Smooth muscle cell of trachea (primary cell): ENCODE measurements at places on chromosomes 7 and 10. TPM values are rescaled to one million over a fixed set of nuclear protein-coding genes. Genes with fewer than 3 reads are reported as not detected.

Gene ING3
- 10.6 and 17.0 TPM in 2 replicates for total RNA-seq

Gene VWDE
- 0.15 TPM in 1 of 2 replicates, not detected in the other for total RNA-seq

Gene LYZL1
- total RNA-seq: not detected in 2 replicates

Gene CFAP58
- 0.58 and 0.83 TPM in 2 replicates for total RNA-seq

Gene PPP1R17
- total RNA-seq: not detected in 2 replicates
